ENCODE measurements at places on chromosomes 2 and 18. TPM values are rescaled to one million over a fixed set of nuclear protein-coding genes. Genes with fewer than 3 reads are reported as not detected.

DNA sequence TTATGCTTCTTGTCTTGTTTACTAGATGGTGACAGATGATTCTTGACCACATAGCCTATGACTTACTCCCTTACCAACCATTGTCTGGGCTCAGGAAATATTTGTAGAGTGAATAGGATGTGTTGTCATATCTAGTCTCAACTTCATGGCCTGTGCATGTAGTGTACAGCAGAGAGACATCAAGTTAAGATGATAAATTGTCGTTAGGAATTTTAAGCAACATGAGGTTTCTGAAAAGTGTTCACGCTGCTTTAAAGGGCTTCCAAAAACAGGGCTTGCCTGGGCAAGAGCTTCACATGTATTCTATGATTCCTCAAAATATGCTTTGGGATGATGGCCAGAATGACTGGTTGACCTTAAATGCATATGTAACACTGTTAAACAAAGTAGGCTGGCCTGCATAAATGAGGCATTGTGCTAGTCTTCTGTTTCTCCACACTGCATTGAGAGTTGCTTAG is 424.0 kb downstream of the RND3 start:
- no peak overlapping the region for H3K4me3 ChIP-seq
- no peaks in the 10 kb centered on the region for H3K27me3 ChIP-seq
- no peak overlapping the region for H3K27ac ChIP-seq
- DNase-seq, result no peak

DNA sequence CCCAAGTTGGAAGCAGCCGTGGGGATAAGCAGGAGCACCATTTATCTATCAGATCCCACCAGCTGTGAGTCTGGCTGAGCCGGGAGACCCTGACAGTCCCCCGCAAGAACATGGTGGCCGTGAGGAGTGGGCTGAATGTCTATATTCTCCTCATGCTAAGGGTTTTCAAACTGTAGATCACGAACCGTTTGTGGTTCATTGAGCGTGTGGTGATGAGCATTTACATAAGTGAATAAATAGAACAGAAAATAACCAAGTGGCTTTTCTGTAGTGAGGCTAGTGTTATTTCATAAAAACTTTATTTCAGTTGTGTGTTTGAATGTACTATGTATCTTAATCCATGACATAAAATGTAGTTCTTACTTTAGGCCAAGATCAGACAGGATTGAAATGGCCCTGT is 190.2 kb upstream of the APCDD1 start:
- no peak for DNase-seq
- peaks cover 2% of the 10 kb centered on the region for H3K4me1 ChIP-seq
- H3K27ac ChIP-seq, result no peak overlapping the region
- no peak overlapping the region for H3K4me3 ChIP-seq
- no peaks in the 10 kb centered on the region for H3K27me3 ChIP-seq

- no peak overlapping the region for H3K27ac ChIP-seq
- H3K4me1 ChIP-seq, result peaks cover 13% of the 10 kb centered on the region
- H3K36me3 ChIP-seq, result no peaks in the 10 kb centered on the region
- H3K4me3 ChIP-seq, result no peak overlapping the region
- no peak for DNase-seq
These were observed 58.3 kb downstream of the EFEMP1 start for GRCh38 chr2:55865096-55865835.

DNA sequence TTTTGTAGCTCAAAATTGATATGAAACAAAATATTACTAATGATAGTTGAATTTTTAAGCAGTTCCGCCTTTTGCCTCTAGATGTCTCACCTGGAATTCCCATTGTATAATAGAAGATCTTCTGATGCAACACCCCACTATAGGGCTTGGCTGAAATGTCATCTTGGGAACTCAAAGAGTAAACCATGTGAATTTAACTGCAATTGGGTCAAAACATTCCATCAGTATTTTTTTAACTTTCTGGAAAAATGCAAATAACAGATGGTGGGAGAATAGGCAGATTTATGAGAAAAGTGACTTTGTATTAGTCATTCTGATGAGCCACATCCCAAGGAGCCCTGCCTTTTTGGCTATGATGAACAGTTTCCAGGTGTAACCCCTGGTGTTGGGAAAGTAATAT is 489.9 kb downstream of the NYAP2 start:
- DNase-seq, result no peak
- H3K4me1 ChIP-seq, result no peaks in the 10 kb centered on the region
- no peaks in the 10 kb centered on the region for H3K36me3 ChIP-seq
- H3K27me3 ChIP-seq, result no peaks in the 10 kb centered on the region

DNA sequence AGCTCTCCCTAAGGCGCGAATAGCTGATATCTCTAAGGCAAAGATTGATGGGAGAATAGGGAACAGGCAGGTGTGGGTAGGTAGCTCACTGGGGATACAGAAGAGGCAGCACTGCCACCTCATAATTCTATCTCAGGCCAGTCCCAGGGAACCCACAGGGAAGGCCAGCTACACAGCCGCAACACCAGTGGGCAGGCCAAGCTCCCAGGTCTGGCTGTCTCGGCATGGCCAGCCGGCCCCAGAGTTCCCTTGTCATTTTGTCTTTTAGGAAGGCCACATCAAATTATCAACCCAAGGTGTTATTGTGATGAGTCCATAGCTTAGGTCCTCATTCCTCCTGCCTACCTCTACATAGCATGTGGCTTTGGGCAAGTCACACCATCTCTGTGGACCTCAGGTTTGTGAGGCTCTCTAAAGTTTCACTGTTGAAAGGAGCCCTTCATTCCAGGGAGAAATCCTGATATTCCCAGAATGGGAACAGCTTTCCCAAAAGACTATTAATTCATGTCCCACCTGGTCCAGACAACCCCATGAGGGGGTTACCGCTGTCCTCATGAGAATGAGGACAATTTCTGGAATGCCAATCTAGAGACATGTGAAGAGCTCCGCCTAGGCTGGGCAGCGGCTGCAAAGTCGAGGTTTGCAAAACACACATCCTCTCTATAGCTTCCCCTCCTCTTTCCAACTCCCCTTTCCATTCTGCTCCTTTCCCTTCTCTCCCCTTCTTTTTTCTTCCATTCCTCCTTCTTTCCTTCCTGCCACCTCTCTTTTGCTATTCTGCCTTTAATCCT is 287.1 kb upstream of the ID2 start:
- no peak overlapping the region for H3K4me3 ChIP-seq
- no peaks in the 10 kb centered on the region for H3K4me1 ChIP-seq
- no peak for DNase-seq

- H3K27me3 ChIP-seq, result no peaks in the 10 kb centered on the region
- no peaks in the 10 kb centered on the region for H3K4me1 ChIP-seq
- H3K4me3 ChIP-seq, result no peak overlapping the region
- no peak for DNase-seq
- H3K36me3 ChIP-seq, result no peaks in the 10 kb centered on the region
- H3K27ac ChIP-seq, result no peak overlapping the region
These were observed 24.6 kb upstream of the B3GNT7 start for GRCh38 chr2:231370749-231371429.

DNA sequence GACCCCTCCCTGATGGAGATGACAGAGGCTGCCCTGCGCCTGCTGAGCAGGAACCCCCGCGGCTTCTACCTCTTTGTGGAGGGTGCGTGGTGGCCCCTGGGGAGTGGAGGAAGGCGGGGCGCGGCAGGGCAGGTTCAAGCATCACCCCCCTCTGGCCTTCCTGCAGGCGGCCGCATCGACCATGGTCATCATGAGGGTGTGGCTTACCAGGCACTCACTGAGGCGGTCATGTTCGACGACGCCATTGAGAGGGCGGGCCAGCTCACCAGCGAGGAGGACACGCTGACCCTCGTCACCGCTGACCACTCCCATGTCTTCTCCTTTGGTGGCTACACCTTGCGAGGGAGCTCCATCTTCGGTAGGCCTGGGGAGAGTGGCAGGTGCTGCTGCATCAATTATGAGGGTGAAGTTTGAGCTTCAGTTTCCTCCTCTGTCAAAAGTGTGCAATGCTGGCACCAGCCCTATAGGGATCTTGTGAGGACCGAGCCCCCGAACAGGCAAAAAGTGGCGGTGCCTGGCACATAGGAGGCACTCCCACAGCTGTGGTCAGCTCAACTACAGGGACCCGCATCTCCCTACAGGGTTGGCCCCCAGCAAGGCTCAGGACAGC is 2.2 kb downstream of the ALPI start:
- H3K36me3 ChIP-seq, result no peaks in the 10 kb centered on the region
- no peaks in the 10 kb centered on the region for H3K27me3 ChIP-seq
- no peak for DNase-seq
- H3K4me3 ChIP-seq, result no peak overlapping the region

DNA sequence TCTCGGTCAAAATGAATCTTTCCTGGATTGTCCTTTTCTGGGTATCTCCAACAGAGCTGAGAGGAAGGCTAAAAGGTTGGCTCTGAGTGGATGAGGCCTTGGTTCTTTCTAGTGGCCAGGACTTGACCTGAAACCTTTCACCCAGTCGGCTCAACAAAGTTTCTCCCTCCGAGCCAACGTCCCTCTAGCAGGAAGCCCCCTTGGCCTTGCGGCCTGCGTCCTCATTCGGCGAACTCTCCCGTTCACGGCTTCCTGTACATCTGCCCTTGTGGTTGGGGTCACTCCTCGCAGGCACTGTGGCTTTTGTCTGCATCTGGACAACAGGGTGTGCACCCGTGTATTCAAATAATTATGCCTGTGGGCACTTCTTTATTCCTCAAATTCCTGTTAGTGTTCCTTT is 9.4 kb upstream of the SIX3 start:
- DNase-seq, result no peak
- no peak overlapping the region for H3K27ac ChIP-seq
- H3K36me3 ChIP-seq, result no peaks in the 10 kb centered on the region
- peaks cover 36% of the 10 kb centered on the region for H3K4me1 ChIP-seq
- no peak overlapping the region for H3K4me3 ChIP-seq
- peaks cover 25% of the 10 kb centered on the region for H3K27me3 ChIP-seq

DNA sequence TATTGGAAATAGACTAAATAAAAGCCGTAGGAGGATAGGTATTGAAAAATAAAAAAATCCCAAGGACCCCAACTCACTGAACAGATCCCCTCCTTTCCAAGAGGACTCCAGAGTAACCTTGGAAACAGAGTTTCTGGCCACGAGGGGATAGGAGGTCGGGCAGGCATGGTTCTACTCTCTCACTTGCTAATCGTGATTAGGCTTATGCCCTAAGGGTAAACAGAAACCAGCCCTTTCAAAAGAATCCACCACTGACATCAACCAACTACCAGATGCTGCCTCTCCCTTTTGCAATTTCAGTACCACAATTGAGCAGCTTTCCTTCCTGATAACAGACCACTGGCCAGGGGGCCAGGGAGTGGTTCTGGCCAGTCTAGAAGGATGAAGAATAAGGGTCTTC is 477.8 kb downstream of the EIPR1 start:
- H3K27me3 ChIP-seq, result no peaks in the 10 kb centered on the region
- H3K36me3 ChIP-seq, result no peaks in the 10 kb centered on the region
- H3K27ac ChIP-seq, result no peak overlapping the region
- H3K4me3 ChIP-seq, result no peak overlapping the region

DNA sequence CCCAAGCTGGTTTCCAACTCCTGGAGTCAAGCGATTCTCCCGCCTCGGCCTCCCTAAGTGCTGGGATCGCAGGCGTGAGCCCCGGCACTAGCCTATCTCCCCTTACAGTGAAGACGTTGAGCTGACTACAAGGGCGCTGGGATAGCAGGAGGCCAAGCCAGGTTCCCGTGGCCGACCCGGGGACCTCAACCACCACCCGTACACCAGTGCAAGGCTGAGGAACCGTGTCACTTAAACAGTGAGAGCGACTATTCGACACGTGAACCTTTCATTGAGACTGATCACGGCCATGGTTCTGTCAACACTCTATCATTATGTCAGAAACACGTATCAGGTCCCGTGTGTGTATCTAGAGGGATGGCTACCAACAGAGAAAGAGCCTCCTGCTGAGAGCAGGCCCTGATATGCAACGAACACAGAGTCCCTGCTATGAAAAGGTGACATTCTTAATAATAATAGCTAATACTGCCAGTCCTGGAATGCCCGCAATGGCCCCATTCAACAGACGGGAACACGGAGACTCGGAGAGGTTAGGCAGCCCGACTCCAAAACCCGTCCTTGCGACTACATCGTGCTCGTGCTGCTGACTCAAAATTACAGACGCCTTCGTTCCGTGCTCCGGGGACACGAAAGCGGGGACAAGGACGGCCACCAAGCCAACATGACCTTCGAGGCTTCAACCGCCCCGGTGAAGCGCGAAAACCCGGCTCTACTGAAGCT is 833 bp downstream of the AFG3L2 start:
- H3K27me3 ChIP-seq, result no peaks in the 10 kb centered on the region
- DNase-seq, result no peak
- H3K4me3 ChIP-seq, result peak overlapping the region; percentile 92
- H3K27ac ChIP-seq, result peak overlapping the region; percentile 98

- no peak for DNase-seq
- H3K4me3 ChIP-seq, result peak overlapping the region; percentile 74
- H3K4me1 ChIP-seq, result peaks cover 31% of the 10 kb centered on the region
- no peaks in the 10 kb centered on the region for H3K36me3 ChIP-seq
These were observed 7.8 kb downstream of the SPEG start for GRCh38 chr2:219442256-219443015.

GRCh38 chr2:159201360-159202063 is 85.0 kb downstream of the WDSUB1 start:
- DNase-seq, result no peak
- peak overlapping the region; percentile 67 for H3K27ac ChIP-seq
- no peak overlapping the region for H3K4me3 ChIP-seq
- peaks cover 13% of the 10 kb centered on the region for H3K4me1 ChIP-seq

DNA sequence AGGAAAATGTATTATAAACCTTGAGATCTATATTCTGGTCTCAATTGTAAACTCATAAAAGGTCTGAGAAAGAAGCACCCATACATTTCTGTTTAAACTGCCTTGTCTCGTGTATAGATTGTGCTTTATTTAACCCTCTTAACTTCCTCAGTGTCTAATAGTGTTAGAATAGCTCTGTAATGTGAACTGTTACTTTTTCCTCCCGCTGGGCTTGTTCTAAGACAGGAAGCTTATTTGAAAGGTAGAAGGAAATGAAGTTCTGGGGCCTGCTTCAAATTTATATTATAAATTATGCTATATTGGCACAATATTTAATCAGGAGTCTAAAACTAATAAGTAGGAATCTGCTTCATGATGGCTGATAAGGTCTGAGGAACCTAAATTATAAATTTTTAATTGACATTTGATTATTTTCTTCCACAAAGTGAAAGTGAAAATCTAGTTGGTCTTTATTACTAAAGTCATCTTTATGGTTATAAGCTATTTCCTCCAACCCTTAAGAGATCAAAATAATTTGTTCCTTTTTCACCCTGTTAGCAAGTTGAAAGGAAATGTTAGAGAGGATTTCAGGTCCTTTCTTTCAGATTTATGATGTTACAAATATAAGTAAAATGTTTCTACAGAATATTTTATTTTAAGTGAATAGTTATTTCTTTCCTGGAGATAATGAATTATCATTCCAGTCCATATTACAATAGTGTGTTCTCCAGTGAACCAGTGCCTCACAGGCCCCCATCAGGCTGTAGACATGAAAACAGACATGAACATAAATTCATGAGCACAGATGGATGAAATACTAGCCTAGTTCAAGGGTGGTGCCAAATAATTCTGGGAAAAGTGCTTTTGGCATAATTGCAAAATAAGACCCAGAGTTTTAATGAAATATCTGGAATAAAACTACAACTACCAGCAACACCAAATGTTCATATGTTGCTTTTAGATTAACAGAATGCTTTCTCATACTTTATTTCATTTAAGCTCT is 7.9 kb downstream of the MFSD6 start:
- peaks cover 75% of the 10 kb centered on the region for H3K4me1 ChIP-seq
- H3K36me3 ChIP-seq, result no peaks in the 10 kb centered on the region
- no peak overlapping the region for H3K4me3 ChIP-seq
- DNase-seq, result no peak
- no peaks in the 10 kb centered on the region for H3K27me3 ChIP-seq
- peak overlapping the region; percentile 45 for H3K27ac ChIP-seq

The DCDC2C gene
- total RNA-seq, result not detected

The ABCA12 gene
- total RNA-seq, result 17.2 TPM

The ZNF2 gene
- 4.2 TPM for total RNA-seq

The HOXD13 gene
- total RNA-seq, result 15.7 TPM

Data from vagina (tissue), 2 donors.